ENCODE measurements at places on chromosomes 1 and 21.

- DNase-seq, result no peak
These were observed 98.7 kb downstream of the NCAM2 start for GRCh38 chr21:21096956-21097355.

- DNase-seq, result no peak
These were observed 99.4 kb upstream of the CACYBP start for GRCh38 chr1:174900317-174900716.

DNA sequence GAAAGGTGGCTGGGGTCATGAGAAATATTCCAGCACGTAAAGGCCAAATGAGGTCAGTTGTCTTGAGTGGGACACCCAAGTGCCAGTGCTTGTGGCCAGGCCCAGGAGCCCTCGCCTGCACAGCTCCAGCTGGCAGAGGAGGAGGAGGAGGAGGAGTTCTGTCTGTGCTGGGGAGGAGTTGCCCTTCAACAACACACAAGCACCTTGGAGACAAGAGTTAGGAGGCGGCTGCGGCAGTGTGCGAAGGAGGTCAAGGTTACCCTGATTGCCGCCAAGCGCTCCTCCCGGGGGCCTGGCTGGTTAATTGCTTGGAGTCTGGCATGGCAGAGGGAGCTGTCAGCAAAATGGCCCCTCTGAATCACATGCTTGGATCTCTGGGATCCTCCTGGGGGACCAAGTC lies 45.1 kb downstream of the GRIK3 start:
- no peak for DNase-seq

DNA sequence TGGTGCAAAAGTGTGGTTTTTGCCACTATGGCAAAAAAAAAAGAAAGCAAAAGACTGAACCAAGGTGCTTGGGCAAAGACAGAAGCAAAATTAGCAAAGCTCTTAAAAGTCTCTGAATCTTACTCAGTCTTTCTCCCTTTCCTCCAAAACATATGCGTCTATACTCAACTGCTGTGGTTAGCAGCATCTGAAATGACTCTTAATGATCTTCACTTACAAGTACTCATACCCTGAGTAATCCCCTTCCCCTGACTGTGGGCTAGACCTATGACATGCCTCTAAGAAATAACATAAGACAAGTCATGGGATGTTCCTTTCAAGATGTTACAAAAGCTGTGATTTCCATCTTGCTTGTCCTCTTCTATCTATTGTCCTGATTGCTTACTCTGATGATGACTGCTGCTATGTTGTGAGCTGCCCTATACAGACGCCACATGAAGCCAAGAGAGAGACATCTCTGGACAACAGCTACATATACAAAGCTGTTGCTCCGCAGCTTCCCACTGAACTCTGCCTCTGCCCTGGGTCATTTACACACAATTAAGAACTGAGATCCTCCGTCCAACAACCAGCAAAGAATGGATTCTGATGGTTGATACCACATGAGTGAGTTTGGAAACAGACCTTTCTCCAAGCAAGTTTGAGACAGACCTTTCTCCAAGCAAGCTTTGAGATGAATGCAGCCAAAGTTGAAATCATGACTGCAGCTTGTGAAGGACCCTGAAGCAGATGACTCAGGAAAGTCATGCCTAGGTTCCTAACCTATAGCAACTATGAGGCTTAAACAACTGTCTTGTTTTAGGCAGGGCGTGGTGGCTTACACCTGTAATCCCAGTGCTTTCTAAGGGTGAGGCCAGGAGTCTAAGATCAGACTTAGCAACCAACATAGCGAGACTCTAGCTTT lies 55.2 kb downstream of the PUM1 start:
- peak; percentile 9 for DNase-seq

DNA sequence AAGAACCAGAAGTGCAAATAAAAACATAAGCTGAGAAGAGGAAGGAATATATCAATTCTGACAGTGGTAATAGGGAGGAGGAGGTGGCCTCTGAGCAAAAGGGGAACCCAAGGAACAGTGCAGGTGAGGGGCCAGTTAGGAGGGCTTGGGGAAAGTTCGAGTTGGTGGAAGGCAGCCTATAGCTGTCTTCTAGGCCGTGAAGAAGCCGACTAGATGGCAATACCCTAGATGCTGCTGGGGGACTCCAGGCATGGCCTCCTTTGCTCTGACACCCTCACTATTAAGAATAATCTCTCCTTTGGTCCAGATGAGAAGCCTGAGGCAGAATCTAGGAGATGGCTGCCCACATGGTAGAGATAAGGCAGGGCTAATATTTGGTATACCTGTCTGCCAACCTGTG lies 351.1 kb upstream of the PLXNA2 start:
- DNase-seq, result no peak

GRCh38 chr1:119541389-119541788 lies 34.4 kb downstream of the HSD3B1 start:
- DNase-seq, result no peak

DNA sequence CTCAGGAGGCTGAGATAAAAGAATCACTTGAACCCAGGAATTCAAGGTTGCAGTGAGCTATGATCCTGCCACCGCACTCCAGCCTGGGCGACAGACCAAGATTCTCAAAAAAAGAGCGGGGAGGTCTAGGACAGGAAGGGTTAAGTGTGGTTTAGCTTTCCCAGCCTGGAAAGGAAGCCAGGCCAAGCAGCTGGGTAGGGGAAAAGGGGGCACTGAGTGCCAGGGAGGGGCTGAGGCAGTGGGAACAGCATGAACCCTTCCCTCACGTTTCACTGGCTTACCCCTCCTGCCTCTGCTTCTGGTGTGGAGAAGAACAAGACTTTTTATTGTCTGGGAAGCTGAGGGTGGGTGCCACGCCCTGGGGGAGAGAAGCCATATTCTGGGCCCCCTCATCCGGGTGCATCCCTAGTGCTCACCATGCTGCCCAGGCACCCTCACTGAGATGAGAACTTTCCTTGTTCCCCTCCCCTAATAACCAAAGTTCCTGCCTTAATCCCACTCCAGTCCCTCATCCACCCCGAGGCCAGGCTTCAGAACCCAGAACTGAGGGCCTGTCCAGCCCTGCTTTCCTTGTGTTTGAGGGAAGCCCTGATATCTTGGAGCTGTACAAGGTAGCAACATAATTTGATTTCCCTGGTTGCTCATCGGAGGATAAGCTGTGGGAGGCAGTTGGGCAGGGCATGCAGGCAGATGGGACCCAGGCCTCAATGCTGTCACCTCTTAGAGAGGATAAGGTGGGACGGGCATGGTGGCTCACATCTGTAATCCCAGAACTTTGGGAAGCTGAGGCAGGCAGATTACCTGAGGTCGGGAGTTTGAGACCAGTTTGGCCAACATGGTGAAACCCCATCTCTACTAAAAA lies 2.0 kb upstream of the LMNA start:
- no peak for DNase-seq
